M059J (cell line): ENCODE measurements at places on chromosomes 1 and 21.
A peak's percentile ranks its signal among the peaks of the same experiment; 100 is the strongest.

- DNase-seq = no peak
These were observed 5.2 kb upstream of the LIN28A start for GRCh38 chr1:26405281-26405915.

- no peak for DNase-seq
These were observed 68.7 kb downstream of the RGL1 start for GRCh38 chr1:183873642-183874041.

GRCh38 chr1:29634746-29635335 lies 398.5 kb downstream of the PTPRU start:
- DNase-seq = no peak

DNA sequence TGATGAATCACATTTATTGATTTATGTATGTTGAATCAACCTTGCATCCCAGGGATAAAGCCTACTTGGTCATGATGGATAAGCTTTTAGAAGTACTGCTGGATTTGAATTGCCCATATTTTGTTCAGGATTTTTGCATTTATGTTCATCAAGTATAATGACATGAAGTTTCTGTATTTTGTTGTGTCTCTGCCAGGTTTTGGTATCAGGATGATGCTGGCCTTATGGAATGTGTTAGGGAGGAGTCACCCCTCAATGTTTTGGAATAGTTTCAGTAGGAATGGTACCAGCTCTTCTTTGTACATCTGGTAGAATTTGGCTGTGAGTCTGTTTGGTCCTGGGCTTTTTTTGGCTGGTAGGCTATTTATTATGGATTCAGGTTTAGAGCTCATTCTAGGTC lies 1643.1 kb upstream of the B3GALT2 start:
- peak; percentile 11 for DNase-seq

- DNase-seq = no peak
These were observed 70.9 kb upstream of the POU3F1 start for GRCh38 chr1:38117444-38117887.

- no peak for DNase-seq
These were observed 84.9 kb upstream of the NRIP1 start for GRCh38 chr21:15149600-15150224.

DNA sequence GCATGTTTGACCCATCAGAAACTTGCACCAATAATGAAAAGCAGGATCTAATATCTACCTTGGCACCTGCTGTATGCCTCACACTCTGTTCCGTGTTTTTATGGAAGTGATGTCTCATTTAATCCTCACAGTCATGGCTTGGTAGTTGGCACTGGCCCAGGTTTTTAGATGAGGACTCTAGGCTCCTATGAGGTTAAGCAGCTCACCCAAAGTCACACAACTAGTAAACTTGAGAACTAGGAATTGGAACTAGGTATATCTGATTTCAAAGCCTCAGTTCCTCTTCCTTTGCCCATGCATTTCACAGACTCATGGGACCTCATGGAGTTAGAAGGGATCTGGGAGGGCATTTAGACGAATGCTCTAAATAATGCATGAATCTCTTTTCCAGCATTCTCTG lies 21.3 kb upstream of the TARBP1 start:
- DNase-seq = peak; percentile 78

- no peak for DNase-seq
These were observed 141.4 kb downstream of the PSMG1 start for GRCh38 chr21:39041816-39042215.

GRCh38 chr1:194164755-194165154 lies 978.3 kb upstream of the B3GALT2 start:
- DNase-seq = no peak

- DNase-seq = no peak
These were observed 32.6 kb downstream of the TMEM200B start for GRCh38 chr1:29090937-29091618.

DNA sequence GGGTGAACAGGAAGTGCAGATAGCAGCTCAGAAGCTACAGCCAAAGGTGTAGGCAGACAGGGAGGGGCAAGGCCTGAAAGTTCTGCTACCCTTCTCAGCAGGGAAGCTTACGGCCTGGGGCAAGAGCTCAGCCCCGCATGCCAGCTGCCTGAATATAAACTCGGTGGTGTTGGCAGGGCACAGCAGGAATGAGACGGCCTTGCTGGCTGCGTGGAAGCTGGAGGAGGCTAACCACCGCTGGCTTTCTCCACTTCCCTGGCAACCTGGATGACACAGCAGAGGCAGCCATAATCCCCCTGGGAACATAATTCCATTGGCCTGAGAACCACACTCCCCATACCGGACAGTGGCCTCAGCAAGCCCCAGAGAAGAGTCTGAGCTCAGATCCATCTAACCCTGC lies 81.9 kb upstream of the PRRC2C start:
- DNase-seq = peak; percentile 87
